Subcutaneous preadipocyte (primary cell): ENCODE measurements at places on chromosomes 16 and 17. TPM values are rescaled to one million over a fixed set of nuclear protein-coding genes. Genes with fewer than 3 reads are reported as not detected.

The GFAP gene
- total RNA-seq: 0.73 TPM in 1 of 2 replicates, not detected in the other

The SLC6A2 gene
- total RNA-seq: not detected in 2 replicates

The DBNDD1 gene
- total RNA-seq: not detected in 2 replicates

The DHX58 gene
- 4.5 and 7.0 TPM in 2 replicates for total RNA-seq

The CDH8 gene
- total RNA-seq: not detected in 2 replicates

The GPRC5B gene
- total RNA-seq: 0.20 and 0.37 TPM in 2 replicates

The HCRT gene
- not detected in 2 replicates for total RNA-seq

The HOXB8 gene
- total RNA-seq: 0.20 and 1.5 TPM in 2 replicates

The C17orf78 gene
- total RNA-seq: not detected in 2 replicates
